SHP77 (cell line): ENCODE measurements at places on chromosomes 12 and 14.

GRCh38 chr12:131046813-131047788 is 93.4 kb downstream of the ADGRD1 start:
- no peak for DNase-seq

DNA sequence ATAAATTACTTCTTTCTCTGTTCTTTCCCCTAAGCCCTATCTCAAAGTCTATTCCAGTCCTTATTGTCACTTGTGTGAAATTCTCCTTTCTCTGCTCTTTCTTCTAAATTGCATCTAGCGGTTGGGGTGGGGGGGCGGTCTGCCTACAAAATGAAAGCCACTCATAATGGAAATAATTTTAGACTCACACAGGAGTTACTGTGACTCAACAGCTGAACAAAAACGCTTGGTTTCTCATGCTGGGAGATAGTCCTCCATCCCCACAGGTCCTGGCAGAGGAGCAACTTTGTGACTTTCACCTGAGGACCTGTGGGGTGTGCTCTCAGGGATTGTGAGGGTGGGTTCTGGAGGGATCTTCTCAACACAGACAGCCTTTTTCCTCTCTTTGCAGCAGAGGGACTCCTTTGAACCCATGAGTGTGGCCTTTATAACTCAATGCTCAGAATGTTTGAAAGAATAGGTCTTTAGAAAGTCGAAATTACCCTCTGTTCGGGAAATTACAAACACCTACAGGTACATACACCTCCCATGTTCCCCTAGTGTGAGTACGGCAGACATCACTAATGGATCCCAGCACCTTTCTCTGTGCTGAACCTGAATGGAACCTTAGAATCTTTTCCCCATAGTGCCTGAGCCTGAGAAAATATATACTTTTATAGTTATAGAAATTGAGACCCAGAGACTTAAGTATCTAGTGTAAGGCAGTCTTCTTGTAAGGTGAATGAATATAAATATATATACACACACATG is 109.7 kb downstream of the CHST11 start:
- no peak for DNase-seq

GRCh38 chr14:64733899-64734298 is 29.7 kb downstream of the PLEKHG3 start:
- no peak for DNase-seq

DNA sequence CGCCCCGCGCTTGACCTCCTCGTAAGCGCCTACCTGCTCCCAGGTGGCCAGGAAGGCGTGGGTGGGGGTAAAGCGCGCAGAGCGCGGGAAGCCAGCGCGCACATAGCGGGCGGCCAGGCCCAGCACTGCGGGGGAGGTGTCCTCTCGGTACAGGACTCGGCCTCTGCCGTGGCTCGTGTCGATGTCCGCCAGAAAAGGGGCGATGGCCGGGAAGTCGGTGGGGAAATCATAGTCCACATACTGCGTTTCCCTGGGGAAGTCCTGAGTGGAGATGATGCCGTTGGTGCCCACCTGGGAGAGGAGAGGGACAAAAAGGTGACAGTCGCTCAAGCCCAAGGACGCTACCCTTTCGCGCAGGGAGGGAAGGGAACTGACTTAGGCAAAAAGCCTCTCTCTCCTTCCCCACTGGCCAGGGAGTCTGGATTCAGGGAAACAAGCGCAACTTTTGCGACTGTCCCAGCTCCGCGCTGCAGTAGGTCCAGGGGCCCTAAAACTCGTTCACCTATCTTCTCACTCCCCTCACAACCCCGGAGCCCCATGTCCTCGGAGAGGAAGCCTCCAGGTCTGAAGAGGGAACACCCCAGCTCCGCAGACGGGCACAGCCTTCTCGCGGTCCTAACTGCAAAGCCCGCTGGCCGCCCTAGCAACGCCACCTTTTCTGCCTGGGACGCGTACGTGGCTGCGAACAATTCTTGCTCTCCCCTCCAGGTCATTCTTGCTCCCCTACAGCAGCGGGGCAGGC is 815 bp downstream of the NID2 start:
- no peak for DNase-seq

DNA sequence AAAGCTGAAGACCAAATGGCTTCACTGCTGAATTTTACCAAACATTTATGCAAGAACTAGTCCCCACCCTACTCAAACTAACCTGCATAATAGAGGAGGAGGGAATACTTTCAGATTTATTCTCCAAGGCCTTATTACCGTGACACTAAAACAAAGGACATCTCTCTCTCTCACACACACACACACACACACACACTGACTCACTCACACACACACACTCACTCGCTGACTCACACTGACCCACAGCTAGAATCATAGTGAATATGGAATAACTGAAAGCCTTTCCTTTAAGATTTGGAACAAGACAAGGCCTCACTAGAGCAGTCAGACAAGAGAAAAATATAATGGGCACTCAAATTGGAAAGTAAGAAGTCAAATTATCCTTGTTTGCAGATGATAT is 1014.1 kb downstream of the TMTC2 start:
- DNase-seq: no peak

DNA sequence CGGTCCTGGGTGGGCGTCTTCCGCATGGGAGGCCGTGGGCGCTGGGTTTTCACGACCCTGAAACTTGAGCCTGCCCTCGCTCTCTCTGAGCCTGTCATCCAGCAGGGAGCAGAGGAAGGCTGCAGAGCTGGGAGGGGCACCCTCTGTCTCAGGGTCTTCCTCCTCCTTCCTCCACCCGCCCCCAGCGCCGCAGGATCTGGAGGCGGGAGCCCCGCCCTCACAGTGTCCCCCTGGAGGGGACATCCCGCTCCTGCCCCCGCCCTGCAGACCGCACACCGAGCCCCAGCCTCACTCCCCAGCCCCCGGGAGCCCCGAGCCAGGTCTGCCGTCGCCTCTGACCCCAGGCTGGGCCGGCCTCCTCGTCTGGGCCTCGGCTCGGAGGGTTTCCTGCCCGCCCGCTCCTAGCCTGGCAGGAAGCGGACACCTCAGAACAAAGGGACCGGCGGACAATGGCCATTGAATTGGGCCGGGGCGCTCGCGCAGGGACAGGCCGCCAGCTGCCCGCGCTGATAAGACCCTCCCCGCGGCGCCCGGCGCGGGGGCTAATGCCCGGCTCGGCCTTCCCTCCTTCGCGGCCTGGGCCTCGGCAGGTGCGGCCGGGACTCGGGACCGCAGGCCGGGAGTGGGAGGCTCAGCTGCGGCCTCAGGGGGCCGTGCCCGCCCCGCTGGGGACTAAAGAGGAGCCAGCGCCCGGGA is 15.3 kb upstream of the NUDT14 start:
- no peak for DNase-seq

GRCh38 chr14:103910262-103910935 is 17.9 kb upstream of the TDRD9 start:
- DNase-seq: peak; percentile 85

DNA sequence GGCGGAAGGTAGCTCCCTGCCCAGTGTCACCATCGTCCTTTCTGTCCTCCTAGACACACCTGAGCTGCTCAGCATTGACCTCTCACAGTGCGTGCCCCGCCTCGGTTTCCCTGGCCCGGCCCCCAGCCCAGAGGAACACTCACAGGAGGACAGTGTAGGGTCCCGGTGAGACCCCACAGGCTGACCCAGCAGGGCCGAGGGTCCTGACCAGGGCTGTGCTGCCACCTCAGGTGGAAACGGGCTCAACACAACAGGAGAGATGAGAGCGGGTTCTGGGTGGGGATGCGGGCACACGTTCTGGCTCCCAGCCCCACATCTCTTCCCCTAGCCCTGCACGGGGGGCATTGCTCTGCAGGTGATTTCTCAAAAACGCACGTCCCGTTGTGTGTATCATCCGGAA is 98.1 kb downstream of the PIWIL1 start:
- no peak for DNase-seq

DNA sequence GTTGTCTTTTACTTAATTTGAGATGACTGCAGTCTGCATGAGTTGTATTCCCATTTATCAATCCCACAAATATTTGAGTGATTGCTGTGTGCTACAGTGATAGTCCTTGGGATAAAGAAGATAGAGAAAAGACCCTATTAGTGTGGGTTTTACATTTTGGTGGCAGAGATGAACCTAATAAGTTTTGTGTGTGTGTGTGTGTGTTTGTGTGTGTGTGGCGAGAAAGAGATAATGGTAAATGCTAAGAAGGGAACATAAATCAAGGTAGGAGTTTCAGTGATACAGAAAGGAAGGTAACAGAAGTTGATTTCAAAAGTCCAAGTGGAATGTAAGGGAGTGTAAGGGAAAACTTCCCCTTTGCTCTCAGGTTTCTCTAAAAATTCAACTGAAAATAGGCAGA is 2.6 kb upstream of the DDX55 start:
- DNase-seq: no peak

DNA sequence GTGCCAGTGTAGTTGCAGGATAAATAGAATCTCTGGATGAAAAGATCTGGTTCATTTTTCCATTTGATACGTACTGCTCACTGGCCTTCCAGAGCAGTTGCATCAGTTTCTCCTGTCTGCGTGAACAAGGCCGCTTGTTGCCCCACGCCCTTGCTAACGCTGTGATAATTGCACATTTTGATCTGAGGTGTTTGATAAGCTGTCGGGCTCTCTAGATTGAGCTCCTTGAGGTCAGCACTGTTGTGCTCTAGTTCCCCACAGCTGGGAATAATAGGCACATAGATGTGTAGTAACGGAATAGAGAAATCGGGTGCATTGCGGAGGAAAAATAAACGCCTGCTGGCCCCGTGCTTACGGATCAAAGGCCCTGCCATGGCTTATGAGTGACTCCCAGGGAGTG is 42.8 kb upstream of the TRAF3 start:
- DNase-seq: no peak

GRCh38 chr12:75720812-75721641 is 209.6 kb upstream of the KRR1 start:
- DNase-seq: peak; percentile 32

- DNase-seq: peak; percentile 83
Measured at GRCh38 chr12:46124848-46125619, 134.7 kb upstream of the SCAF11 start.

DNA sequence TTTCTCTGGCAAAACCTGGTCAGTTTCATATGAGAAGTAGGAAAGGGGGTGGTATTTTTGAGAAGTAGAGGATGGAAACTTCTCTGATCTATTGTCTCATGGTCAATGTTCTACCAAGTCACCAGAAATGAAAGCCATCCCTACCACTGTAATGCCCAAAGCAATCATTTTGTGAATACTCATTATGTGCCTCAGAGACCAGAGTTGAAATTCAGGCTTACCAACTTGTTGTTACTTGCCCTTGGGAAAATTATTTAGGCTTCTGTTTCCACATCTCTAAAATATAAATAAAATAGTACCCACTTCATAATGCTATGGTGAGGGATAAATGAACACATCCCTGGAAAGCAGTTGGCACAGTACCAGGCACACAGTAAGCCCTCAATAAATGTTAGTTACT is 723.7 kb upstream of the TBX3 start:
- DNase-seq: no peak

DNA sequence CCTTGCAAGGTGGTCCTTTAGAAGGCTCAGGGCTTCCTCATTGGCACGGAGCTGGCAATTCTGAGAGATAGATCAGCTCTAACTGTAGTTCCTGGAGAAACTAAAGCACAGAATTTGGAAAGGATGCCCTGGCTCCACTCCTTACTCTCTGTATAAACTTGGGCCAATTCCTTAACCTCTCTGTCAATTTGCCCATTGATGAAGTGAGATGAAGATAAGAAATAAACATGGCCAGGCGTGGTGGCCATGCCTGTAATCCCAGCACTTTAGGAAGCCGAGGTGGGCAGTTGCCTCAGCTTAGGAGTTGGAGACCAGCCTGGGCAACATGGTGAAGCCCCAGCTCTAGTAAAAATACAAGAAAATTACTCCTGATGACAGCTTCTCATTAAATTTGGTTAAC is 34.0 kb upstream of the COX6A1 start:
- DNase-seq: no peak

GRCh38 chr12:22287101-22287500 is 47.4 kb downstream of the ST8SIA1 start:
- no peak for DNase-seq

- no peak for DNase-seq
Measured at GRCh38 chr12:115891556-115892164, 385.8 kb downstream of the MED13L start.

DNA sequence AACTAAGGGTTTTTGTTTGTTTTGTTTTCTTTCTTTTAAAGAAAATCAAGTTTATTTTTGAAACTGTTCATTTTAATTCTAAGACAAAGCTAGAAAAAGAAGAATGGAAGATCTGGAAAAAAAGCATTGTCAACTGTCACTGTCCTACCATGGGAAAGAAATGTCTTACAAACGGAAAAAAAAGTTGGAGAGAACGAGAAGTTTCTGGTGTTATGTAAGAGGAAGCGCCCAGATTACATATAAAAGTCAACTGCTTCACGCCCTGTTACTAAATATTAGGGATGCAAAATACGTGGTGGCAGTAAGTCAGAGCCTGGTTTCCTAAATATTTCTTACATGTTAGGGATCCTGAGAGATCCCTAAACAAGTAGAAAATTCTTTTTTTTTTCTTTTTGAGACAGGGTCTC is 14.3 kb upstream of the FBXL14 start:
- DNase-seq: no peak

DNA sequence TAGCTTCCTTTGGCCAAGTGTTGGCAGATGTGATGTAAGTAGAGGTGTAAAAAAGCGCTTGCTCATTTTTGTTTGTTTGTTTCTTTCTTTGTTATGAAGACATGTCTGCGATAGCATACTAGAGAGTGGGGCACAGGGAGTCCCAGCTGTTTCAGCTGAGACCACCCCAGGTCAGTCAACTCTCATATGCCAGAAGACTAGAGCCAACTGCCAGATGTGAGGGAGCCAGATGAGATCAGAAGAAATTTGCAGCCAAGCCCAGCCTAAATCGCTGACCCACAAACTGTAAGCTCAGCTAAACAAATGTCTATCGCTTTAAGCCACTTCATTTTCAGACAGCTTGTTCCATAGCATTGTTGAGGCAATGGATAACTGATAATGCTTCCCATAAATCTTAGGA is 397.1 kb downstream of the APAF1 start:
- DNase-seq: no peak

DNA sequence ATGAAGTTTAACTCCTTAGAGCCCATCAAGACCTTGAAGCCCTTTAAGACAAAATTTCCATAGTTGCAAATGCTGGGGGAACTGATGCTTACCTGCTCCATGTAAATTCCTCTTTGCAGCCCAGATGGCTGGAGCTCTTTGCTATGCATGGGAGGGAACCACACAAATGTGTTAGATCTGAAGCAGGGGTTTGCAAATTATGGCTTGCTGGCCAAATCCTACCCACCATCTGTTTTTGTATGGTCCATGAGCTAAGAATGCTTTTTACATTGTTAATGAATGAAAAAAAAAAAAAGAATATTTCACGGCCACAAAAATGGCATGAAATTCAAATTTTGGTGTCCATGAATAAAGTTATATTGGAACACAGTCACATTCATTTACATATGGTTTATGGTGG is 74.6 kb downstream of the GCH1 start:
- no peak for DNase-seq

DNA sequence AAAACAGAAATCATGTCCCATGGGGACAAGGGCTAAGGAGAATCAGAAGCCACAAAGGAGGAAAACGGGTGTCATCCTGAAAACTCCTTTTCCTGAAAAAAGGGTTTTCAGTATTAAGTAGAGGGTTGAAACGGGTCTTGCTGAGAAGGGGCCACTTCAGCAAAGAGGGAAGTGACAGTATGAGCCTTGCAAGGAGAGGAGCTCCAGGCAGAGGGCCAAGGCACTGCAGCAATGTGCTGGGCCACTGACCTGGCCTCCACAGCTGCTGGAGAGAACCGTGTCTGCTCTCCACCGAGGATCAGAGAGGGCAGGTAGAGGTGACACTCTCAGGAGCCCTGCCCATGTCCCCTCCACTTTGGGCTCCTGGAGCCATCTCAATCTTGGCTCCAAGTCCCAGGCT is 103.3 kb downstream of the NCOR2 start:
- no peak for DNase-seq
